ENCODE measurements at places on chromosomes 12 and 14.
A peak's percentile ranks its signal among the peaks of the same experiment; 100 is the strongest.

DNA sequence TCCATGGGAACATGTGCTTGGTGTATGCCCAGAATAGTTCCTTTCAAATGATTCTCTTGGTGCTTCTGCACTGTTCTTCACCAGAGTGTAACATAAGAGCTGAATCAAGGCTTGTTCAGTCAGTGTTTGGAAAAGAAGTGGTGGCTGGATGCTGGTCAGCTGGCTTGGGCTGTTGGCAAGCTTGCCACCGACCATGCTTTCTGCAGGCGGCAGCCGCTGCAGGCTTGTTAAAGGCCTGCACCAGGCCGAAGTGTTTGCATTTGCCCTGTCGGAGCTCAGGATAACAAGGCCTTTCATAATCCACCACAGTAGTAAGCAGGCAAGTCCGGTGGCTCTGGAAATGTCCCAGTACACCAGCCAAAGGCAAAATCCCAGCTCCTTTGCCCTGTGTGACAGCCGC is 26.9 kb downstream of the DAAM1 start:
- peaks cover 6% of the 10 kb centered on the region for H3K4me1 ChIP-seq
- DNase-seq: no peak
- H3K36me3 ChIP-seq: no peaks in the 10 kb centered on the region
- no peak overlapping the region for H3K27ac ChIP-seq

DNA sequence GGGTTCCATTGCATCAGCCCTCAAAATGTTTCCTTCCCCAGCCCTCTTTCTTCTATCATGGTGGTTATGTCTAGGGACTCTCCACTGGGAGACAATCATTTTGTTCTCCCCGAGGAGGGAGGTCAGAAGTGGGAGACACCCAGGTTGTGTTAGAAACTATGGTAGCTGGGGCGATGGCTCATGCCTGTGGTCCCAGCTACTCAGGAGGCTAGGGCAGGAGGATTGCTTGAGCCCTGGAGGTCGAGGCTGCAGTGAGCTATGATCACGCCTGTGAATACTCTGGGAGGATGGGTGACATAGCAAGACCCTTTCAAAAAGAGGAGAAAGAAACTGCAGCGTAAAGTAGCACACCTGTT is 13.0 kb upstream of the LRRC23 start:
- H3K27ac ChIP-seq: peak overlapping the region; percentile 94
- H3K27me3 ChIP-seq: no peaks in the 10 kb centered on the region
- H3K4me1 ChIP-seq: peaks cover 13% of the 10 kb centered on the region

DNA sequence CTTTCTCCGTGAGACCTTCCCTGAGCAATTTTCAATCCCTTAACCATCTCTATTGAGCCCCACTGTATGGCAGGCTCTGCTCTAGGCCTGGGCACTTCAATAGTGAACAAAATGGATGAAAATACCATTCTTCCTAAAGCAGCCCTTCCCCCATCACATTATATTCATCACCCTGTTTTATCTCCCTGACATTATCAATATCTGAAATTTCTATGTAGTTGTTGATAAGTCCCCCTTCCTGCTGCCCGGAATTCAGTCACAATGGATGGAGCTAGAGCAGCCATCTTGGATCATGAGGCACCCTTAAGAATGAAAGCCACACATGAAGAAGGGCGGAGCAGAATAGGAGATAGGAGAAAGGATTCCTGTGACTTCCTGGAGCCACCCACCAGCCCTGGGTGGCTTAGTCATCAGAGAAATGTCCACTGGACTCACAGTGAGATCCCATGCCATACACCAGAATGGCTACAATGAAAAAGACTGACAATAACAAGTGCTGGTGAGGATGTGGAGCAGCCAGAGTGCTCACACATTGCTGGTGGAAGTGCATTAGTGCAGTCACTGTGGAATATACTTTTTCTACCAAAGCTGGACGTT is 33.9 kb downstream of the SCARB1 start:
- H3K27ac ChIP-seq: no peak overlapping the region
- no peaks in the 10 kb centered on the region for H3K4me1 ChIP-seq
- no peaks in the 10 kb centered on the region for H3K27me3 ChIP-seq
- no peak overlapping the region for H3K4me3 ChIP-seq

DNA sequence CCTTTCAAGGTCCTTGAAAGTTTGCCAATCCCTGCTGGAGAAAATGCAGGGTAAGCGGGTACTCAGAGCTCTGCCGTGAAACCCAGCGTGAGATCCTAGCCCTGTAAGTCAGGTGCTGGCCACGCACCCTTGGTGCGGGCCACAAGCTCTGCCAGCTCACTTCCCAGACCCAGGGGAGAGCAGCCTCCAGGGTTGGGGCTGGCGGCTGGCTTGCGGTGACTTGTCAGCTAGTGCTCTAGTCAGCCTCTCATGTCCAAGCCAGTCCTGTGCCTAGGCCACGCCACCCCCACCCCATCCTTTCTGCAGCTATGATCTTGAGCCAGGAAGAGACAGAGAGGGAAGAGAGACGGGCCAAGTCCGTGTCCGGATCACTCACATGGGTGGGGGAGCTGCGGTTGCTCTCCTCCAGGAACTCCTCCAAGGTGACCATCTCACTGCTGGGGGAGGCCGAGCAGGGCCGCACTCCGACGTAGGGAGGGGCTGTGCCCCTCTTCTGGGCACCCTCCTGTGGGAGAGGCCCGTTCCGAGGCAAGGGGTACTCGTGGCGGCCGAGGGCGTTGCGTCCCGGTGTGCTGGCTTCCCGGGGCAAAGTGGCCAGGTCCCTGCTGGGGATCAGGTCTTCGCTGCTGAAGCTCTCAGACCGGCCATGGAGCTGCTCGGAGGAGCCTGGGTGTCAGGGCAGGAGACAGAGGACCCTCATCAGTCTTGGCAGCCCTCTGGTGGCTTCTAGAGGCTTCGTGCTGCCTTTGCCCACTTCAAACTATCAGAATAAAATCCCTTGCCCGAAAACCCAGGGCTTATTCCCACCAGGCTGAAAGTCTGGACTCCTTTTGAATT is 33.3 kb upstream of the GPR68 start:
- peaks cover 95% of the 10 kb centered on the region for H3K36me3 ChIP-seq
- no peak overlapping the region for H3K4me3 ChIP-seq
- no peak for DNase-seq
- no peaks in the 10 kb centered on the region for H3K4me1 ChIP-seq
- H3K27me3 ChIP-seq: no peaks in the 10 kb centered on the region
- H3K27ac ChIP-seq: no peak overlapping the region

DNA sequence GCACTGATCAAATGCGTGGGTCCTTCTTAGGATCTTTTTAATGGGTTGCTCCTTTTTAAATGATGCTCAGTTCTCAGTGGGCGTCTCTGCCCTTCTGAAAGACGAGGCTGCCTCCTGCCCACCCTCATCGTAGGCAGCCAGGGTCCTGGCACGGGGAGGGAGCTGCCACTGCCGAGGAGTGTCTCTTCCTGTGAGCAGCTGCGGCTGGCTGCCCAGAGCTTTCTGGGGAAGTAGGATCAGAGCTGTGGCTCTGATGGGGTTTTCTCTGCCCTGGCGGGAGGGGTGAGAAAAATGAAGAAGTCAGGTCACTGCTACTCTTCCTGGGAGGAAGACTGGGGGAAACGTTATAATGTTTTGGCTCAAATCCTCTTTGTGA is 31.1 kb upstream of the BEGAIN start:
- no peaks in the 10 kb centered on the region for H3K36me3 ChIP-seq
- DNase-seq: no peak
- H3K4me3 ChIP-seq: no peak overlapping the region
- no peaks in the 10 kb centered on the region for H3K27me3 ChIP-seq
- H3K4me1 ChIP-seq: no peaks in the 10 kb centered on the region
